NCI-H2029 (cell line): ENCODE measurements at places on chromosomes 12 and 14.

- DNase-seq = no peak
Measured at GRCh38 chr12:132659146-132659545, 28.0 kb downstream of the POLE start.

DNA sequence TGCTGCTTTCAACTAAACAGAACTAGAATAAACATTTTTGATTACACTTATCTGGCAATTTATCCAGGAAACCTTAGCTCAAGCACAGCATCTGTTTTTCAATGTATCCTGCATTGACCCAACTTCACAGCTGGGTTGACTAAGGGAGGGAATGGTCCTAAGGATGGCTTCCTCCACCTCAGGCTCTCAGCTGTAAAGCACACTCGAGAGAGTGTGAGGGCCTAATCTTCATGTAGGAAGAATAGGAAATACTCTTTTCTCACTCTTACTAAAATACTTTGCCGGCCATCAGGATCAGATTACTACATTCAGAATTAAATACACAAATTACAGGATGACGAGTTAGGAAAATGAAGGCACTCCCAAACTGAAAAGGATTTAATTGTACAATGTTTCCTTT lies 7.2 kb downstream of the SETD3 start:
- DNase-seq = no peak

DNA sequence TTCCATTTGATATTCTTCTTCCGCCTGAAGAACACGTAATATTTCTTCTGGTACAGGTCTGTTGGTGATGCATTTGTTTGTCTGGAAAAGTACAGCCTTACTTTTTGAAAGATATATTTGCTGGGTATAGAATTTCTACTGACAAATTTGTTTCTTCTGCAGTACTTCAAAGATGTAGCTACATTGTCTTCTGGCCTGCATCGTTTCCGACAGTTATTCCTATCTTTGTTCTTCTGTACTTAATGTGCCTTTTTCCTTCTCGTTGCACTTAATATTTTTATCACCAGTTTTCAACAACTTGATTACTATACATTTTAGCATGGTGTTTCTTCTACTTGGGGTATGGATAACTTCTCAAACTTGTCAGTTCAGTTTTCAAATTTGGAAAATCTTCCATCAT lies 47.1 kb downstream of the SENP1 start:
- no peak for DNase-seq

GRCh38 chr12:69007101-69007854 lies 74.3 kb upstream of the CPM start:
- DNase-seq = peak; percentile 25

DNA sequence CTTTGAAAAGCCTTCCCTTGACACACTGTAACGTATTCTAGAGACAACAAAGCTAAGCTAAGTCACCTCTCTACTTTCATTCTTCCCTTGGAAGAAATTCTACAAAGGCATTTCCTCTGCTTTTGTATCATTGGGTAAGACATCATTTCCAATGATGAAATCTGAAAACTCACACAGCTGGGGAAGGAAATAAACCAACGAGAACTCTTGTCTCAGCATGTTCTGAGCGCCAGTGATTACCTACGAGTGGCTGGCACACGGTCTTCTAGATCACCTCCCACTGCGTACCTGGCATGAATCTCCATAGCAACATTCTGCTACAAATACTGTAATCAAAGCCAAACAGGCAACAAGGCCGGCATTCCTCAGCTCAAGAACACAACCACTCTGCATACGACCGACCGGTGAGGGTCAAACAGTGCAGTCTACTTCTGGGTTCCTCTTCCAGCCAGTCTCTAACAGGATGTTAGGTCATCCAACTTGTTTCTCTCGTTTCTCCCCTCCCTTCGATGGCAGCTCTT lies 7.6 kb downstream of the VPS37B start:
- DNase-seq = peak; percentile 90

GRCh38 chr12:2609020-2609419 lies 185.8 kb upstream of the FKBP4 start:
- no peak for DNase-seq

DNA sequence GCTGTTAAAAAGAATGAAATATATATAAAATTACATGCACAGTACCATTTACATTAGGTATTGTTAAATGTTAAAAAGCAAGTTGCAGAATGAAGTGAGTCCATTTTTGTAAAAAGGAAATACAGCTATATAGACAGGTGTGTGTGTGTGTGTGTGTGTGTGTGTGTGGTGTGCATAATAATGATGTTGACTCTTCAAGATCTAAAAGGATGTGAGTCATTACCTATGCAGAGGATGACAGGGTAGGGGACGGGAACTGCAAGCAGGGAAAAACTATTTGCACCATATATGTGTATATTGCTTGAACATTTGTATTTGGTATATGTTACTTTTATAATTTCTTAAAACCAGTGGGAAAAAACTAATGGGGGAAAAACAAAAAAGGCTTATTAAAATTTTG lies 3.1 kb downstream of the C14orf39 start:
- peak; percentile 82 for DNase-seq

DNA sequence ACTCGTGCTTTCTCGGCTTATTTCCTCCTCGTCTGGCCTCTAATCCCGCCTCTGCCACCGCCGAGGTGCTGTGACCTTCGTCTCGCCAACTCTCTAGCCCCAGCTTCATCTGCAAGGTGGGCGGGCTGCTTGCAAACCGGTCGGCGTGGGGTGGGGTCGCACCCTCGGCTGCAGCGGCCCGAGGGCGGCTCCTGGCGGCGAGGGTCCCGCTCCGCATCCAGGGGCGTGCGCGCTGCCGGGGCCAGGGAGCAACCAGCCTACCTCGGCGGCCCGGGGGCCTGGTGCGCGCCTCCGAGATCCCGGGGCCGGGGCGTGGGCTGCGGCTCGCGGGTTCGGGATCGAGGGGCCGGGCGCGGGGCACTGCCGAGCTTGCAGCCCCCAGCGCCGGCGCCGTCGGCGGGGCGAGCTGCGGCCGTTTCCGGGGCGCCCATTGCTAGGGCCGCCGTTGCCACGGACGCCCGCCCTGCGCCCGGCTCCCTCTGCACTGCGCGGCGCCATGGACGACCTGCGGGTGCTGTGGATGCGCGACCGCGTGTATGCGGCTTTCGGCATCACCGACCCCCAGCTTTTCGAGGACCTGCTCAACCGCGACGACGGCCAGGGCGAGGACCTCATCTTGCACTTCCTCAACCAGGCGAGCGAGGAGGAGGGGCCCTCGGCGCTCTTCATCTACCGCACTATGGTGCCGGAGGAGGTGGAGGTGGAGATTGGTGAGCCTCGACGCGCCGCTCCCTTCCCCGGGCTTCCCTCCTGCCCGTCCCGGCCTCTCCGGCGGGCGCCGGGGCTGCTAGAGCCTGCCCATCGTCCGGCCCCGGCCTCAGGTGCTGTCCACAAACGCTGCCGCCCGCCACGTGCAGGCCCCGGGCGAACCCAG lies at the start of gene DNAH10:
Gene DNAH10, plus strand, starts transcription at position 461 of the 874 bp plus-strand sequence. Its CDS starts 36 bp downstream, at position 497.
- DNase-seq = no peak

DNA sequence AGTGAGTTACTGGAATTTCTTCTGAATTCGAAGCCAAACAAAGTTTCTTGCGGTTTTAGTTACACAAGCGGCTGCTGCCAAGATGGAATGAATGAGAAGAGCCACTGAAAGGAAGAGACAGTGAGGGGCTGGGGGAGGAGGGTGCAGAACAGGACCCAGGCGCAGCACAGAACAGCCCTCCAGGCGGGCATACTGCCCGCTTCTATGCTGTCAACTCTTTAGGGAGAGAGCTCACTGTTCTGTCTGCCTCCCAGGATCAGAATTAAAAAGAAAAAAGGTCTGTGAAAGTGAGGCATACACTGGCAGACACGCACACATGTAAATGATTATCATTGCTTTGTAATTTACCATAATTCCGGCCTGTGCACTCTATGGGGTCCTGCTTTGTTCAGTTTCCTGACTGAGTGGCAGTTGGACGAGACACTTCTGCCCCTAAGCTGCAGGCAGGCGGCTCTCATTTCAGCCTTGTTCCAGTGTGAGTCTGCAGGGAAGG lies 231.6 kb downstream of the CACNA1C start:
- DNase-seq = no peak

DNA sequence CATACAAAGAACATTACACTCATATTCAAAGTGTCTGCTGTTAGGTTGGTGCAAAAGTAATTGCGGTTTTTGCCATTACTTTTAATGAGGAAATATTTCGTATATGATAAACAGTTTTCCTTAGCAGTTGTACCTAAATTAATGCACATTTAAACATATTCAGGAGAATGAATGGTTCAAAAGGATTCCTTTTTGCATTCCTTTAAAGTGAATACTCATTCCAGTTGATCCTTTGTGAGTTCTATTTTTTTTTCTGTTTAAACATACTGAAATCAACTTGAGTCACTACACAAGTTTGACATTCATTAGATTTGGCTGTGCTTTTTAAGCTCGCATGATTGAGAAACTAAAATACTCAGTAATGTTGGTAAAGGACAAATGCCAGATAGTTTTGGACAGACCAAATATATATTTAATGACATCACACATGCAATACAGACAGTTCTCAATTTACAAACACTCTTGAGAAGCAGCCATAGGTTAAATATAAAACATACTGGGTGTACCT lies 13.8 kb upstream of the SLC38A2 start:
- DNase-seq = no peak

- no peak for DNase-seq
Measured at GRCh38 chr12:91574391-91574790, 391.8 kb upstream of the DCN start.

- DNase-seq = no peak
Measured at GRCh38 chr14:63614679-63615363, 26.9 kb downstream of the WDR89 start.

DNA sequence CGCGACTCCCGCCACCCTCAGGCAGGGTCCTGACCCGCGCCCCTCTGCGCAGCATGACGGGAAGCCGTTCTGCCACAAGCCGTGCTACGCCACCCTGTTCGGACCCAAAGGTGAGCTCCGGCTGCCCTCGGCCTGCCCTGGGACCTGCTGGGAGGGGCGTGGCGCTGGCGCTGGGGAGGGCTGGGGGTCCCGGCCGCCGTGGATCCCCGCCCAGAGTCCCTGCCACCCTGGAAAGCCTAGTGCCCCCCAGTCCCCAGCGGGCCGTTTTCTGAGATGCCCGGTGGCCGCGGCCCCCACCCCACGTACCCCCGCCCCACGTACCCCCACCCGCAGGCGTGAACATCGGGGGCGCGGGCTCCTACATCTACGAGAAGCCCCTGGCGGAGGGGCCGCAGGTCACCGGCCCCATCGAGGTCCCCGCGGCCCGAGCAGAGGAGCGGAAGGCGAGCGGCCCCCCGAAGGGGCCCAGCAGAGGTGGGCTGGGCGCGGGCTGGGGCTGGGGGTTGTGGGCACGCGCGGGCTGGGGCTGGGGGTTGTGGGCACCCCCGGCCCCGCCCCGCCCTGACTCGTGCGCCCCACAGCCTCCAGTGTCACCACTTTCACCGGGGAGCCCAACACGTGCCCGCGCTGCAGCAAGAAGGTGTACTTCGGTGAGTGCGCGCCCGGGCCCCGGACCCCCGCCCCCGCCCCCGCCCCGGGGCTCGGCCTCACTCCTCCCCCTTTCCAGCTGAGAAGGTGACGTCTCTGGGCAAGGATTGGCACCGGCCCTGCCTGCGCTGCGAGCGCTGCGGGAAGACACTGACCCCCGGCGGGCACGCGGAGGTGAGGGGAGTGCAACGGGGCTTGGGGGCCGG lies 4.0 kb downstream of the CRIP2 start:
- DNase-seq = no peak

DNA sequence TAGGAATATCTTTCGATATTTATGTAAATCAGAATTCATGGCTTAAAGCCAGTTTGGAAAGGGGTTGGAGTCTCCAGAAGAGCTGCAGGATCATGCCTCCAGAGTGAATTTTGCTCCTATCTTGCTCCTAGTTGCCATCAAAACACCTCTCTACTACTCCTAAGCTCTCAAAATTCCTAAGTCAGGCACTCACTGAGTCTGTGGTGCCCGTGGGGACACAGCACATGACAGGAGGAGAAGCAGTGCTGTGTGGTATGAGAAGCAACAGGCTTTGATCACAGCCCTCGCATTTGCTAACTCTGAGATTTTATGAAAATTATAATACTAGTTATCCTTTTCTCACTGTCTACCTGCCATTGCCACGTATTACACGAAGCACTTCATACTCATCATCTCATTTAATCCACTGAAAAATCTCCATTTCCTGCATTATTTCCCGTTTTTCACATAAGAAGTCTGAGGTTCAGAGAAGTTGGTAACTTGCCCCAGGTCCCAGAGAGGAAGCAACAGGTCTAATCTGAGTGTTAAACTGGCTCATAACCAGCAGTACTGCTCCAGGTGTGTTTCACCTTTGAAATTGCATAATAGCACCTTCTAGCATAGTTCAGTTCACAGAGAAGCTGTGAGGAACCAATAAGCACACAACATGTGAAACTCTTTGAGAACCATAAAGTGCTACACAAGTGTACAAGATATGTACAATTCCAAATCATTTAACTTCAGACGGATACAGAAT lies 33.1 kb upstream of the SLC35F4 start:
- no peak for DNase-seq

DNA sequence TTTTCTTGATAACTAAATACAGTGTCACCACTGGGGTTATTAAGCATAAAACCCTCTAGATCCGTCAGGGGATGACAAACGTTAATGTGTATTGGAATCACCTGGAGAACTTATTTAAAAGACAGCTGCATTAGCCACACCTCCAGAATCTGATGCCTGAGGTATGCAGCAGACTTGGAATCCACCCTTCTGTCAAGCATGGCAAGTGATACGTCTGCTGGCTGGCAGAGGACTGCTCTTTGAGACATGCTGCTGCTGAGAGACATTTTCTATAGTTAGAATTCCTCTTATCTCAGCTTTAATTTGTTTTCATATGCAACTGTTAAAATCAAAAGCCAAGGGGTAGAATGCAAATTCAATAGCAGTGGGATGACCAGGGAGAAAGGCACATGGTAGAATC lies 496.3 kb downstream of the NELL2 start:
- DNase-seq = no peak

DNA sequence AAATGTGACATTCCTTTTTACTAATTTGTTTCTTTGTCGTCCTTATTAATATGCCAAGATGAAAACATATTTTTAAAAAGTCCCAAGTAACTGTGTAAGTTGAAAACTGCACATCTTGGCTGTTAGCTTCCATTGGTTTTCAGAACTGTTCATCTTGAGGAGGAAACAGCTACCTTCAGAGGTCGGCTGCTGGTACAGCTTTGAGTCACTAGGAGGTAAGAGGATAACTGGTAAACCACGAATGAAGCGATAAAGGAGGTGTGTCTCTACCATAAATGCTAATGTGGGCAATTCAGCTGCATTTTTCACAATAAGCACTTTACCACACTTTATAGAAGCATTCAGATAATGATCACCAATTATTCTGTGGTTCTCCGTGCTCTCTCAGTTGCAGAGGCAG lies 137.5 kb upstream of the KRAS start:
- DNase-seq = no peak
